ENCODE measurements at places on chromosomes 11 and 22. TPM values are rescaled to one million over a fixed set of nuclear protein-coding genes. Genes with fewer than 3 reads are reported as not detected.

Gene SCN3B
- polyA plus RNA-seq: 0.77 TPM

Gene MFNG
- 46.7 TPM for polyA plus RNA-seq

Gene C11orf42
- polyA plus RNA-seq: not detected

Gene DMC1
- 2.5 TPM for polyA plus RNA-seq

Data from lung (tissue), 17 donors.